ENCODE measurements at places on chromosomes 2 and 18.

DNA sequence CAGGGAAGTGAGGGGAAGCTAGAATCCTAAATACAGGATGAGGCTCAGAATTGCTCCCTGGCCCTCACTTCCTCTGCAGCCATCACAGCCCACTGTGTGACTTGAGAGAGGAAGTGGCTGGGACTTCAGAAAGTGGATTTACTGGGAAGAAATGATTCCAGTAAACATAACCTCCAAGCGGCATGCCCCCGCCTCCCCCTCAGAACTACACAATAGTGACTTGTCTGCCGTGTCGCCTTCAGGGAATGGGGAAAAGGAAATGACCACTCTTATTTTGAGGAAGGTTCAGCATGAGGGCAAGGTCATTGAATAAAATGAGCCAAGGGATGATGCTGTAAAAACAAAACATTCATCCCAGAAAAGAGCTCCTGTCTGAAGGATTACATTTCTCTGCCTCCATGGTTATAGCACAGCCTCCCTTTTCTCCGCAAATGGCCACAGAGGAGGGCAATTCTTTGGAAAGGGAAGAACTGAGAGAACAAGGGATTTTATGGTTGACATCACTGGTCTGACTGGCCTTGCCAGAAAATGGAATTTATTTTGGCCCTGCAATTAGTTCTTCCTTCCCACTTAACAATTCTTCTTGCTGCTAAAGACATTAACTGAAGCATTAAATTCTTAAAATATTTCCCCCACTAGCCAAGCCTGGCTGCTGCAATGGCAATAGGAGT lies 78.9 kb upstream of the DAPL1 start:
- DNase-seq: no peak

DNA sequence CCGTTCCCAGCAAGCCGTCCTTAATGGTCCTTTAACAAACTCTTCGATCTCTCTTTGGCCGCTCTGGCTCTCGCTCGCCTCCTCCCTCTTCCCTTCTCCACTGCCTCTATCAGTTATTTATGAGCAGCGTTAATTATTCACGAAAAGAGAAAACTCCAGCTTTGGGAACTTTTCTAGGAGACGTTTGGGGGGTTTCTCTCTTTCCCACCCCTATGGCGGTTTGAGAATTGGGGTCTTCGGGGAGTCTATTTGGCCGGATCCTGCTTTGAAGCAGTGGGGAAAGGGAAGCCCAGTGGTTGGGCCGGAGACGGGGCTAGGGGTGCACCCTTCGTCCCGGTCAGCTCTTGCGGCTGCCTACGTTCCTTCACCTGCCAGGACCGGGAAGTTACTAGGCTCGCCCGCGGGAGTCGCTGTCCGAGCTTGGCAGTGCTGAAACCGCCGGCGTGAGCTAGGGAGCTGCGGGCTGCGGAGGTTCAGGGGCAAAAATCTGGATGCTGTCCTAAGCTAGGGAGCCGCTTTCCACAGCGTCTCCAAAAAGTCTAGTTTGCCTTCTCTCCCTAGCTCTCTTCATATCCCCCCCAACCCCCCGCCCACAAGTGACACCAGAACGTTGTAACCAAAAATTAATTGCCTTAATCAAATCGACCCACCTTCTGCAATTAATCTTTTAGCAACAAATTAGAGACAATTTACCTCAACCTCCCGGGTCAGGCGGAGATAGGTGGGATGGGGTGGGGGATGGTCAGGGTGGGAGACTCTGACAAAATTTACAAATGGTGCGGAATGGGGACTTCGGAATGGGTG lies 8.9 kb upstream of the SKOR2 start:
- no peak for DNase-seq

GRCh38 chr2:7384773-7385349 lies 467.6 kb downstream of the RNF144A start:
- no peak for DNase-seq

GRCh38 chr2:19046986-19047780 lies 311.2 kb downstream of the OSR1 start:
- no peak for DNase-seq

DNA sequence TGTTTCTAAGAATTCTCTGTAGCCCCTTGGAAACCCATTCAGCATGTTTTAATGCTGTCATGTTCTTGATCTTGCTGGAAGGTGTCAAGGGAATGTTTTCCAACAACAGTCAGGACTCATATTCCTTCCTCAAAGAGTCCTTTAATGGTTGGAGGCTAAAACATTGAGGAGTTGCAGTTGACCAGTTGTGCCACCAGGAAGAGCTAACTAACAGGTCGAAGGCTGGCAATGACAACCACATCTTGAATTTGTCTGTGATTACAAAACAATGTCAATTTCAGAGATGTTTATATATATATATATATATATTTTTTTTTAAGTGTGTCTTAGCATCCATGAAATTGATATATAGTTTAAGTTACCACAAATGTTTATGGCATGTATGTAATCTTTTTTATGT lies 151.5 kb downstream of the INO80D start:
- no peak for DNase-seq

DNA sequence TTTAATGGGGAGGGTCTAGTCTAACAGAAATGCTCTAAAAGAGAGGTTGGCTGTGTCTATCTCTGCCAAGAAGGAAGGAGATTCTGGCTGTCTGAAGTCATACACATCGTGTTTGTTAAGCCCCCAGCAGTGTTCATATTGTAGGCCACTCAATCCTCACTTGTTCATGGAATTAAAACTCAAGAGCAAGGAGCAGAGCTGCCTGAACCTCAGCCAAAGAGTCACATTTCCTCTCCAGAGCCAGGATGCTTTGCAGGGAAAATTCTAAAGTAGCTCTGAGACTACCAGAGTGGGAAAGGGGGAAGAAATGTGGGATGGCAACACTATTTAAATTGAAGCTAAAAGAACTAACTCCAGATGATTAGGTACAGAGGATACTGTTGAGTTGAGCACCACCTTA lies 190.7 kb upstream of the CXCR4 start:
- DNase-seq: no peak

GRCh38 chr2:172643142-172643541 lies 87.3 kb downstream of the PDK1 start:
- no peak for DNase-seq

DNA sequence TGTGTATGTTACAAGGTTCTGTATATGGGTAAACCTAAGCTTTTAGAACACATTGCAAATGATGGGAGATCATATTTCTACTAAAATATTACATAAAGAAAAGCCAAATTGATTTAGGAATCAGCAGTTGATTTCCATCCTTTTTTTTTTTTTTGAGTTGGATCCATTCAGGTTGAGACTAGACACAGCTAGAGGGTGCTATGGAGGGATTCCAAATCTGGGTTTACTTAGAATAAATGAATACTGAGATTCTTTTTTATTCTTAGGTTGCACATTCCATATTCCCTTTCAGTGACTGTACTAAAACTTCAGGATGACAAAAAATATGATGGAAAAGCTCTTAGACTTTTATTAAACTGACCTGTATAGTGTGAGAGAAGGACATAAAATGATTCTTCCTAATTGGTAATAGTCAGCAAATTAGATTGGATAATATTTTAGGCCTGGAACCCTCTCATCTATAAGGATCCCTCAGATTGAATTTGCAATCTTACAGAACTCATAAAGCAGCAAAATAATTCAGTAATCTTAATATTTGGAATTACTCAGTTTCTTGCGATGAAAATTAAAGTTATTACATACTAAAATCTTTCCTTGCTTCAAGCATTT lies 183.3 kb upstream of the SESTD1 start:
- no peak for DNase-seq

DNA sequence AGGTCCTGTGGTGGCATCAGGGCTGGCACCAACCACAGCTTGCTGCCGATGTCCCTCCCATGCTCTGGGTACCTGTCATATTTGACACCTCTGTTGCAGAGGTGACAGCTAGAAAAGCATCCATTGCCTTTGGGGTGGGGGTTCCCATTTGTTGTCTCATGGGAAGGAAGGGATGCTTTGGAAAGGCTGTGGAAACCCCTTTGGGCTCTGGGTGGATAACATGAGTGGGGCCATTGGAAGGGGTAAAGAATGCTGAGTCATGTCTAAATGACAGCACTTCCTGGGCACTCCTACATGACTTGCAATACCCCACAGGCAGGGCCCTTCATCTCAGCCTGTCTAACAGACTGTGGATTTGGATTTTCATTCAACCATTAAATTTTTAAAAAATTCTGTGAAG lies 27.8 kb downstream of the CTIF start:
- no peak for DNase-seq

DNA sequence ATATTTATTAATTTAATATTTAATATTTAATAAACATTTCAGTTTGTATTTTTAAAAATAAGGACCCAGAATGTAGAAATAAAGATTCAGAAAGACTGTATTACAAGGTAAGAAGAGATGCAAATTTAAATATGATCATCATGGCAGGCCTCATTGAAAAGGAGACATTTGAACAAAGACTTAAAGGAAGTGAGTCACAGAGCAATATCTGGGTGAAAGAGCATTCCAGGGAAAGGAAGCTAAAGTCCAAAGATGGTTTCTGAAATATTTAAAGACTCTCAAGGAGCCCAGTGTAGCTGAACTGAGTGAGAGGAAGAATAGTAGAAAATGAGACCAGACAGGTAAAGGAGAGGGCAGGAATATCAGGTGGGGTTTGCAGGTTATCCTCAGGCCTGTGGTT lies 5.9 kb downstream of the SCYGR4 start:
- no peak for DNase-seq

DNA sequence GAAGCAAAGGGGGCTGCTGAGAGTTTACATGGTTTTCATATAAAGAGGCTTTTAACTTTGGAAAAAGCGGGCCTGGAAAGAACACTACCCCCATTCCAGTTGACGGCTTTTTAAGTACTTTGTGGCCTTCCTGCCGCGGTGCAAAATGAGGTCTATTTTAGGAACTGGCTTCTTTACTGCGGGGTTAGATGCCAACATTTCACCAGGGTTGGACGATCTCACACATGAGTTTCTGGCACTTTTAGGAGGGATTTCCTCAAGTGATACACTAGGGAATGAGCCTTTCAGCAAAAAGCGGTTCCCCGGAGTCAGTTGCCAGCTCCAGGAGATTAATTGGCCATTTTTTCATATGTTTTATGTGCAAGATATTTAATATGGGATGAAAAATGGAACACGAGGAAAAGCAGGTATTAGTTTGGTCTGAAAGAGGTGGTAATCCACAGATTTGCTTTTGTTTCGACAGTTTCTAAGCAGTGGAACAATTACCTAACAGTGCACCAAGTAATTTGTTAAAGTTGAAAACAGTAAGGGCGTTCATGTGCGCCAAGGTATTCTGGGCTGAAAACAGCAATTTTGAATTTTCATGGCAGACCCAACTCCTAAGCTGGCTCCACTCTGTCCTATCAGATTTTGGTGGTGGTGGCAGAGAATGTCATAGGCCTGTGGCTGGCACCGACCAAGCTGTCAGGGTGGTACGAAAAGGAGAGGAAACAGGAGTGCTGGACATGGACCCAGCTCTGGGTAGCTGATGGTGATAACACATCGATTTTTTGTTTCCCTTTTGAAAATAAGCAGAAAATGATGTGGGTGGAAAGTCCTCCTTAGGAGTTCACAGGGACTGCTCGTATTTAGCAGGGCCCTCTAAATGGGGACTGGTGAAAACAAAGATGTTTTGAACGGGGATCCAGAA lies 55.6 kb upstream of the FZD5 start:
- DNase-seq: no peak

- no peak for DNase-seq
Observed at GRCh38 chr2:2681711-2682251, 350.7 kb upstream of the MYT1L start.

DNA sequence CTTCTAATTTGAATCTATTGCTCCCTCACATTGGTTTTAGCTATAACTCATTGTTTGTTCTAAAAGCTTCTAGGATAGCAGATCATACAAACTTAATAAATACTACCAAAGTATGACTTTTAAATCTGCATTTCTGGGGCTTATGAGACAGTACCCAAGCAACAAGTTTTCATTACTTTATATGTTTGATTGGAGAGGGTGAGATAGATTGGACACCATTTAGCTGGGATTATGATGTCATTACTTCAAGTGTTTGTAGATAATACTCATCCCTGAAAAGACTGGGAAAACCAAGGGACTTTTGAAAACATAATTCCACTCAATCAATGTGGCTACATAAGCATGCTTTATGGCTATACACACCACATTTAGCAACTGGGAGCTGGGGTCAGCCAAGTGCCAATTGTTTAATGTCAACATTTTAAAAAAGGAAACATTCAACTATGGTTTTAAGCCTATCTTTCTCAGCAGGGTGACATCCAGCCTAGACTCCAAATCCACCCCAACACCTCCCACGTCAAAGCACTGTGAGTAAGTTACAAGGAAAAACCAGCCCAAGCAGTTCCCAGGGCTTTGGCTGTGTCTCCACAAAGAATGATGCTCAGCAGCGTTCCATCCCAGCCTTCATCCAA lies 119.9 kb downstream of the ETAA1 start:
- no peak for DNase-seq

- DNase-seq: no peak
Observed at GRCh38 chr2:158923180-158923594, 45.3 kb upstream of the TANC1 start.

DNA sequence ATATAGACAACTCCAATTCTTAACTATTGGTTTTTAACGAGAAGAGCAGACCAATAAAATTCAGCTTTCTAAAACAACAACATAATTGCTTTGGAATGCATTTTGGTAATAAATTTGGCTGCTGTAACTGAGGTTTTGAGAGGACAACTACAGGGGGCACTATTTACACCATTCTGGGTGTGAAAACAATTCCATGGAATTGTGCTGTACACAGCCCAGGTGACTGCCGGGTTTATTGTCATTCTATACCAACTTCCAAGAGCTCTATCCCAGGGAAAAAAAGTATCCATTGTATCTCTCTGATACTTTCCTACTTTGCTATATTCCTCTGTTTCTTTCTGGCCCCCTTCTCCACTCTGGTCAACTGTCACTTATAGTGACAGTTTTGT lies 38.4 kb downstream of the IRS1 start:
- DNase-seq: no peak

DNA sequence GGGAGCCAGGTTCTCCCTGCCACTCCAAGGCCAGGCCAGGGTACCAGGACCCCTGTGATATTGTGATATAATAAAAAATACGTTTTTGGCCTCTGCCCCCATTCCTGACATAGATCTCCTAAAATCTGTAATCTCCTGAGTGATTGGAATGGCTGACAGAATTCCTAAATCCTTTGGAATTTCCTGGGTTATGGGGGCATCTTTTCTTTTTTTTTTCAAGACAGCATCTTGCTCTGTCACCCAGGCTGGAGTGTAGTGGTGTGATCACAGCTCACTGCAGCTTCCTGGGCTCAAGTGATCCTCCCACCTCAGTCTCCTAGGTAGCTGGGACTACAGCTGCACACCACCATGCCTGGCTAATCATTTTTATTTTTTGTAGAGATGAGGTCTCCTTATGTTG lies 26.2 kb upstream of the TUBB6 start:
- DNase-seq: no peak

GRCh38 chr2:72955228-72956049 lies 38.1 kb downstream of the EMX1 start:
- DNase-seq: no peak

- no peak for DNase-seq
Observed at GRCh38 chr2:235054919-235055318, 103.1 kb downstream of the SH3BP4 start.

GRCh38 chr2:205474741-205475415 lies 207.4 kb upstream of the NRP2 start:
- no peak for DNase-seq

GRCh38 chr2:192016265-192016664 lies 169.4 kb upstream of the CAVIN2 start:
- DNase-seq: no peak
